Stimulated activated CD4-positive, alpha-beta T cell treated with anti-CD3 and anti-CD28 coated beads, Interleukin-1b, Interleukin-23, amount 100 ng/mL, for 24 hours (primary cell): ENCODE measurements at places on chromosomes 11 and 22.

- DNase-seq, result no peak
These were observed 96.0 kb upstream of the BDNF start for GRCh38 chr11:27795955-27796861.

DNA sequence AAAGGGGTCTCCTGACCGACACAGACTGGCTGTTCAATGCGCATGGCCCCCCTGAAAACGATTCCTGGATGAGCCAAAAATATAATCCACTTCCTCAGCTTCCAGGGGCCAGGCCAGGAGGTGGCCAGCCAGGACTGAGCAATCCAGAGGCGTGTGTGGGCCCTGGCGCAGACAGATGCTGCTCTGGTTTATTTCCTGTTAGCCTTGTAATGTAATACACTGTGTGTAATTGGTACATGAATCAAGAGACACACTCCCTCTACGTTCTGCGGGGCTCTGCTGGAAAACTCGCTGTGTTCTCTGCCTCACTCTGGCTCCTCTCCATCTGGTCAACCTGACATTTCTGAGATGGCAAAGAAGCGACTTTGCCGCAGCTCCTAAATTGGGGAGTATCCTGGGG lies 26.3 kb upstream of the ISX start:
- DNase-seq, result no peak

DNA sequence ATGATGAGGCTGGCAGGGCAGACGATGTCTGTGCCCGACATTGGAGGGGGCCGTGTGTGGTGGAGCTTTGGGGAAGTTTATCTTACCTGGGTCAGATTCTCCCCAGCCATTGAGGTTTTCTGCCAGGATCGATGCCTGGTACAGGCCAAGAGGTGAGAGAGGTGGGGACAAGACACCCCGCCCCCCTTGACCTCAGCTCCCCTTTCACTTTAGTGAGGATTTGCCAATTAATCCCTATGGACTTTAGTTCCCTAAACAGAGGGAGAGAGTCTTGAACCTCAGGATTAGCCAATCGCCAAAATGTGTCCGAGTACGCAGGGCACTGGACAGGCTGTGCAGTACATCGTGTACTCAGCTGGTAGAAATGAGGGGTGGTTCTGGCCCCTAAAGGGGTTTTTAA lies 541 bp downstream of the HORMAD2 start:
- DNase-seq, result no peak

- no peak for DNase-seq
These were observed 12.5 kb upstream of the PTPRJ start for GRCh38 chr11:47967577-47968525.

DNA sequence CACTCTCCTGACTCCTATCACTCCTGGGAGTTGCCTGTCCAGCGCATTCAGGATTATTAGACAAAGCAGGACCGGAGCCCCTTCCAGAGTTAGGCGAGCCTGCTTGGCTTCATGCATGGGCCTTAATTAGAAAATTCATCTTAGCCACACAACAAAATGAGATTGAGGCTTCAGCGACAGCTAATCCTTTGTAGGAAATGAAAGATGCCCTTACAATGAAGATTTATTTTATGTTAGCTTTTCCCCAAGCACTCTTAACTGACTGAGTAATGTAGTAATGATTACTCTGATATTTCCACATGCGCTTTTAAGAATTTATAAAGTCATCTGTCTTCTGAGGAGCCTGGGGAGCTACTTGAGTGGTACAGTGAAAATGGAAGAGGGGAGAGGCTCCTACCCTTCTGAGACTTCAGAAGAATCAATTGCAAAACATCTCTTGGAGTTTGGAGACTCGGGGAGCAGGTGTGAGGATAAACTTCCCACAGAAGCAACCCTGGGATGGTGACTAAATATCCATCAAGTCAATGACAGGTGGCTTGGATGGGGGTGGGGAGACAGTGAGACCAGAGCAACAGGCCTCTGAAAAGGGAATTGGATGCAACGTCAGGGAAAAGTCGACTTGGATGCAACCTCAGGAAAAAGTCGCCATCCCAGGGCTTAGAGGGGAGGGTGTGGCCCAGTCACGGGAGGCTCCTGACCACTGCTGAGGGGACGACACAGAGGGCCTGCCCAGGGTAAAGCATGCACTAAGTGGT lies 434.5 kb upstream of the B3GAT1 start:
- DNase-seq, result no peak

DNA sequence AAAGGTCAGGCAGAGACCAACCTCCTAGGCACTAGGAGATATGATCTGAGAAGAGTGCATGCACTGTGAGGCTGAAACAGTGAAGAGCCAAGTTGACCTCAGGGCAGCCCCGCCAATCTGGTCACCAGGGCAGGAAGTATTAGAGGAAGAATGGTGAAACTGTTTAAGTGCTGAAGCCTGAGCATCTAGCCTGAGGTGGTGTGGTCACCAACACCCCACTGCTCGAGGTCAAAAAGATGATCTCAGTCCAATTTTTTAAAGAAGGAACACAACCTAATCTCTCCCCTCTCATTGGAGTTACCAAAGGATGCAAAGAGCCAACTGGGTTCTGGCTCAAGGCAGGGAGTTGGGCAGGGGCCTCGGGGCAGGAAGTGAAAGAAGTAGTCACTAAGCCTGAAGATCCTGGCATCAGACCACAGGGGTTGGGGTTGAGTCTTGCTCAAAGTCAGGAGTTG lies 4.0 kb downstream of the APBB1 start:
- DNase-seq, result no peak

DNA sequence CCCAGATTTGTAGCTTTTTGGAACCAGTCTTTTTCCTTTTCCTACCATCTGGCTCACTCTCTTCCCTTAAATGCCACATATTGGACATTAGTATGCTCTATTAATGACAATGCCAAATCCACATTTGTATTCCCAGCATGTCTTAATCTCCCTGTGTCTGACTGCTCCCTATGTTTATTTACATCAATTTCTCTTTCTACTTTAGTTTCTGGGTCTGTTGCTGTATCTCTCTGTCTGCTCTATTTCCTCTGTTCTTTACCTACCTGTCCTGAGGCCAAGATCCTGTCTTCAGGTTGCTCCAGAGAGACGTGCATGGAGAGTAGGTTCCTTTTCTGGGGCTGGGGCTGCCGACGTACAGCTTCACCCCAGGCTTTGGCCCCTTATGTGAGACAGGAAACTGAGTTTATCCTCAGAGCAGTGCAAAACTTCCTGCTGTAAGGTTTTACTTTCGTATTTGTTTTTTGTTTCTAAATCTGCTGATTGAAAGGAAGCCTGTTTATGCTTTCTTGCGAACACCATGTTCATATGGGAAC lies 25.6 kb downstream of the OR2AG2 start:
- DNase-seq, result no peak

- no peak for DNase-seq
These were observed 142.8 kb downstream of the MAML2 start for GRCh38 chr11:96200243-96200642.

DNA sequence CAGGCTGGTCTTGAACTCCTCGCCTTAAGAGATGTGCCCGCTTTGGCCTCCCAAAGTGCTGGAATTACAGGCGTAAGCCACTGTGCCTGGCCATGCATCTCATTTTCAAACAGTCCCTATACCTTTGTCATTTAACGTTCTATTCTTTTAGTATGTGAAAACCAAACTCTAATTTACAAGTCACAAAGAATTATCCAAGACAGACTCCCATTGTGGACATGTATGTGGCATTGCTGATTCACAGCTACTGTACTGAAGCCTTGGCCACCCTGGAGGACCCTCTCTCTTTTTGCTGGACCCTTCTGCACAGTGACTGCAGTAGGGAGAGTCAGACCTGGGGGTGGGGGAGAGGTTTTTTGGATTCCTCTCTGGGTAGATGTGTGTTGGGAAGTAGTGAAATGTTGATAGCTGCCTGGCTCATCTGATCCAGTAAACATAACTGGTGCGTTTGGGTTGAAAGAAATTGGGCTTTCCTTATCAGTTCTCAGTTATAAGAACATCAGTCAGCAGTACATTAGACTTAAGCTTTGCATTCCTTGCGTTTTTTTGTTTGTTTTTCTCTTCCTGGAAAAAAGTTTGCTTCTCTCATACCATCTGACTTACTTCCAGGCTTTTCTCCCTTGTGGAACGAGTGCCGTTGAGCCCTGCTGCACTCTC lies 65.9 kb downstream of the MED15 start:
- no peak for DNase-seq

- no peak for DNase-seq
These were observed 2.5 kb downstream of the PARVG start for GRCh38 chr22:44183287-44183588.

GRCh38 chr22:39303892-39304671 lies 15.3 kb downstream of the RPL3 start:
- no peak for DNase-seq

DNA sequence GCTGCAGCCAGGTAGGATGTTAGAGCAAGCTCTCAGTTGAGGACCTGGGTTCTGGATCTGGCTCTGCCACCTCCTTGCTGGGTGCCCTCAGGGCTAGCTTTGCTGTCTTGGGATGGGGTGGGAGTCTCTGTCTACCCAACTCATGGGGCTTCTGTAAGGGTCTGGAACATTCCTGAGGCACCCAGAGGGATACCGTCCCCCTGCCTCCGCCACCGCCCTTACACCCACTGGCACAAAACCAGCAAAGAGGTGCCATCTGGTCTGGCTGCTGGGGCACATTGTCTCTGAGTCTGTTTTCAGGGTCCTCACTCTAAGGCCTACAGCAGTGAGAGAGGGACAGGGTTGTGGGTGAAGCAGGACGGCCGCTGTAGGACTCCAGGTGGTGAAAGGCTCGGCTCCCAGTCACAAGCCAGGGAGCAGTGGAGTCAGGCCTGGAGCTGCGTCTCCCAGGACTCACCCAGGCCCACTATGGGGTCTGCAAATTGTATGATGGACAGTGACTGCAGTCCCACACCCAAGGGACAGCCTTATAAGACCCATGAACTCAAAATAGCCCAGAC lies 84.9 kb downstream of the MORC2 start:
- DNase-seq, result no peak

DNA sequence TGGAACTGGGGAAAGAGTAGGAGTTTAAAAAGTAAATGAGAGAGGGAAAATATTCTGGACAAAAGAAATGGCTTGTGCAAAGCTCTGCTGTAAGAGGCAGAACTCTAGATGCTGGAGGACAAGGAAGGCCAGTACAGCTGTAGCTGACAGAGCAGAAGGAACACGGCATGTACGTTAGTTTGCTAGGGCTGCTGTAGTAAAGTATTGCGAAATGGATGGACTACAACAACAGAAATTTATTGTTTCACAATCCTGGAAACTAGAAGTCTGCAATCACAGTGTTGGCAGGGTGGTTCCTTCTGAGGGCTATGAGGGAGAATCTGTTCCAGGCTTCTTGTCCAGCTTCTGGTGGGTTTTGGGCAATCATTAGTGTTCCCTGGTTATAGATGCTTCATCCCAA lies 454.4 kb downstream of the NTM start:
- DNase-seq, result no peak

DNA sequence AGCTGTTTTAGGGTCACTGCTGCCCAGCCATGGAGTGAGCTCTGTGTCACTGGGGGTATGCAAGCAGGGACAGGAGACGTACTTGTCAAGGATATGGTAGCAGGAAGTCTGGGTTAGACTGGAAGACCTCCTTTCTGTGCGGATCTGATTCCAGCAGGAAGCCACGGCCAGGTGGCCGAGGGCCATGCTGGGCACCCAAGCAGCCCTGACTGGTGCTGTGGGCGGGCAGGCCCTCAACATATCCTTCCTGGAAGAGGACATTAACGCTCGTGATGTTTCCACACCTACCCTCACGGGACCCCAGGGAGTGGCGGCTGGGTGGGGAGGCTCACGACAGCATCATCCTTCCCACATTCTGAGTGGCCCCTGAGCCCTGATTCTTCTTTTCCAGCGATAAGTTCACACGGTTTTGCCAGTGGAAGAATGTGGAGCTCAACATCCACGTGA lies 8.7 kb upstream of the ANKRD13D start:
- DNase-seq, result no peak

DNA sequence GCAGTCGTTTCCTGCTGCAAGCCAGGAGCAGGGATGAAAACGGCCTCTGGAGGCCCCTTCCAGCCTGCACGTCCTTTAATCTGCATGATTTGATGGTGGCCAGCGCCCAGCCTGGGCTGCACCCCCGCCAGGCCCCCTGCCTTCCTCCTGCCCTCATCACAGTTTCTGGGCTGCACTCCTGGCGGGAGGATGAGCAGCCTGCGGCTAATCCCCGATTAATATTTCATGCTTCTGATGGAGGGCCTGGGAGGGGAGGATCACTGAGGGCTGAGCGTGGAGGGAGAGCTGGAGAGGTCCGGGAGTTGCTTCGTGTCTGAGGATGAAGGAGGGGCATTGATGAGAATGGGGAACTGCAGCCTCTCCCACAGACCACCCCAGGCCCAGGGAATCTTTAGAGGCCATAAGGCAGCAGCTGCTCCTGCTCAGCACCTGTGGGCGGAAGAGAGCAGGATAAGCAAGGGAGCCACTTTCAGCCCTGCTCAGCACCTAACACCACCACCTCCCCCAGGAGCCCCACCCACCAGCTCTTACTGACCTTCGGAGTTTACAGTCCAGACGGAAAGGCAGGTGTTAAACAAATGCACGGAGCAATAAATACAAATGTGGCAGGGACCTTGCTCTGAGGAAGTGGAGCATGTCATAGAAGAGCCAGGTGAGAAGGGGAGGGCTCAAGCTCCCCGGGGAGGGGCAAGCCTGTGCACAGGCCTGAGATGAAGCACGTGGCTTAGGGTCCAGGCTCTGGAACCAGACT lies 135.0 kb upstream of the NECTIN1 start:
- DNase-seq, result no peak

DNA sequence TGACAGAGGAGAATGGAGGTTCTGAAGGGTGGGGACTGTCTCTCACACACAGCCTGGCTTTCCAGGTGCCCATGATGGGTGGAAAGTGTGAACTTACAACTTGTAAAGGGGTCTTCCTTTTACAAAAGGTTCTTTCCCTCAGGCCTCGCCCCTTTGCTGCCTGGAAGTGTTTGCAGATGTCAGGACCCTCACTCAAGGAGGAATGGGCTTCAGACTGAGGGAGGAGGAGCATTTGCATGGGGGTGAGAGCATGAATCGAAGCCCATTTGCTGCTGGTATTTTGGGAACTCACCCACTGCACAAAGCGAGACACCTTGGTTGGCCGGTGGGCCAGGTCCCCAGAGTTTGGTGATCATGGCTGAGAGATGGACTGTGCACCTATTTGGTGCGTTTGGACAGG lies 25.1 kb downstream of the MPPED1 start:
- DNase-seq, result no peak

DNA sequence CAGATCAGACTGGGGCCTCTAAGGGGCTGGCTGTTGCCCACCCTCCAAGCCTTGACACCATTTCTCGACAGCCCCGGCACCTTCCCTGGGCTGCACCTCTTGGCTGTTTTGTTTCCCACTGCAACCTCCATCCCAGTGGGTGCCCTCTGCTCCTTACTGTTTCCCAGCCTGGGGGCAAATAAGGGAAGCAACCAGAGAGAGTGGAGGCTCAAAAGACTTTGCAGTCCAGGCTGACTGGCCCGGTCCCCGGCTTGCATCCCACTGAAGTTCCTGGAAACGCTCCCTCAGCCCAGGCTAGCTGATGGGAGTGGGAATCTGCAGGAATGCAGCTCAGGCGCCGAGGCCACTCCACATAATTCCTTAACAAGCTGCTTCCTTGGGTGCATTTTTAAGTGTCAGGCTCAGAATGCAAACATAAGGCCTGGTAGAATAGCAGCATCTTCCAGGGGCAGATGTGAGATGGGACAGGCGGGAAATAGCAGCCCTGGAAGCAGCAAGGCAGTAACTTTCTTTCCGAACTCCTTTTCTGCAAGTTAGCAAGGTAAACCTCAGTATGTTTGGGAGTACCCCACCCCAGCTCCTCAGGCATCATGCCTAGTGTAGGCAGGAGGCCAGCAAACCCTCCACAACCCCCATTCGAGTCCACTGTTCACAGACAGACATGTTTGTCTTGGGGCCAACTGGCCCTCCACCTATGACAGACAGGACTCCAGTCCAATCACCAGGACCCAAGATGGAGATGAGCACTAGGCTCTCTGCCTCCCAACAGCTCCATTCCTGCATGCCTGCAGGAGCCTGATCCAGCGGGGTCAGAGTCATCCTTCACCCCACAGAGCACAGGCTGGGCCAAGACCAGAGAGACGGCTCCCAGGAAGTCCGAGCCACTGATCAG lies 39.3 kb downstream of the RPL27A start:
- no peak for DNase-seq
